Activated CD4-positive, alpha-beta memory T cell treated with anti-CD3 and anti-CD28 coated beads, Interleukin-2, amount 10 ng/mL, durations not matched to agents 7 days and 5 days (primary cell): ENCODE measurements at places on chromosomes 2 and 18. TPM values are rescaled to one million over a fixed set of nuclear protein-coding genes. Genes with fewer than 3 reads are reported as not detected.
A peak's percentile ranks its signal among the peaks of the same experiment; 100 is the strongest.

DNA sequence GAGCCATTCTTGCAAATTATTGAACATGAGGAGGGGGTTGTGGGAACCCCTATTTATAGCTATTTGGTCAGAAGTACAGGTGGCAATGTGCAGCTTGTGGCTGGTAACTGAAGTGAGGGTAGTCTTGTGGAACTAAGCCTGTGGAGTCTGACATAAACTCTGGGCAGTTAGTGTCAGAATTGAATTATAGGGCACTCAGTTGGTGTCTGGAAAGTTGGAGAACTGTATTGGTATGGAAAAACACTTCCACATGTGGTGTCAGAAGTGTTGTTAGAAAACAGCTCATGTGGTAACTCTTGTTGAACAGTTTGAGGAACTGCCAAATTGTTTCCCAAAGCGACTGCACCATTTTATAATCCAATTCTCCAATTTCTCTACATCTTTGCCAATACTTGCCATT lies 7.5 kb downstream of the RALBP1 start:
- H3K36me3 ChIP-seq = peaks cover 42% of the 10 kb centered on the region
- H3K27ac ChIP-seq = no peak overlapping the region
- DNase-seq = no peak
- H3K4me1 ChIP-seq = peaks cover 9% of the 10 kb centered on the region
- no peaks in the 10 kb centered on the region for H3K27me3 ChIP-seq

DNA sequence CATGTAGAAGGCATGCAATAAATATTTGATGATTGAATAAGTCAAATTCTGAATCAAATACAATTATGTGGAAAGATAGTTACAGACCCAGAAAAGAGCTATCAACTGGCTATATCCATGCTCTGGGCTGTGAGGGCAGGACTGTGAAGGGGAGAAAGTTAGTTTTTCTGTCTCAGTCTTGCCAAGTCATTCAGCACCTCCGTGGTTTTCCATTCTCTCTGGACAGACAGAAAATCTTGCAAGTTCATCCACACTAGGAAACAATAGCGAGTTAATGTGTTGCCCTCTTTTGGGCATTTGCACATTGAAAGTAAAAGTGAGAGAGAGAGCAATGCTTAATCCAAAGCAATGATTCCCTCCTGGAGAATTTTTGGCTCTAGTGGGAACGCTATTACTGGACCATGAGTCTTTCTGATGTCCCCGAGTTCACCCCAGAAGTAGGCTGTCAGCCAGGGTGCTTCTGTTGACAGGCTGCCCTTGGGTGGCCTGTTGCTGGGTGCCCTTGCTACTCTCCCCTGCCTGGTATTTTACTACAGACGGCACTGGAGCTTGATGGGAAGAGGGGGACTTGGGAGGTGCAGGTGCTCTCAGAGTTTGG lies 238.3 kb downstream of the LOXHD1 start:
- H3K36me3 ChIP-seq = no peaks in the 10 kb centered on the region
- DNase-seq = no peak
- no peak overlapping the region for H3K27ac ChIP-seq
- no peaks in the 10 kb centered on the region for H3K4me1 ChIP-seq

DNA sequence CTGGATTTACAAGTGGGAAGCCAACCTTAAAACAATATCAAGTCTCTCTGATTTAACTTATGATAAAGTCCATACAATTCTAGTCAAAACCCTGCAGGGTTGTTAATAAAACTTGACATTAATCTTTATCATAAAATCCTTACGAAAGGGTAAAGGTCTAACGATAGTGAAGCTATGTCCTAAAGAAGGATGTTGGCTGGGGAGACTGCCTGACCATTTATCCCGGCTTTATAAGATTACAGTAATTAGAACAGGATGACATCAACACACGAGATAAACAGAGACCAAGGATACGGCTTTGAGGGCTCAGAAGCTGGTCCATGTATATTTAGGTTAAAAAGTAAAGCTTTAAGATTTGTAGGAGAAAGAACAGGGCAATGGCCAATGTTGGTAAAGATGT lies 189.0 kb upstream of the COPS8 start:
- peaks cover 7% of the 10 kb centered on the region for H3K27me3 ChIP-seq
- no peak overlapping the region for H3K27ac ChIP-seq
- H3K36me3 ChIP-seq = no peaks in the 10 kb centered on the region
- H3K4me1 ChIP-seq = no peaks in the 10 kb centered on the region
- no peak overlapping the region for H3K4me3 ChIP-seq
- no peak for DNase-seq

- DNase-seq = no peak
- no peaks in the 10 kb centered on the region for H3K27me3 ChIP-seq
- H3K4me1 ChIP-seq = no peaks in the 10 kb centered on the region
These were observed 713.2 kb upstream of the GYPC start for GRCh38 chr2:125942585-125943424.

DNA sequence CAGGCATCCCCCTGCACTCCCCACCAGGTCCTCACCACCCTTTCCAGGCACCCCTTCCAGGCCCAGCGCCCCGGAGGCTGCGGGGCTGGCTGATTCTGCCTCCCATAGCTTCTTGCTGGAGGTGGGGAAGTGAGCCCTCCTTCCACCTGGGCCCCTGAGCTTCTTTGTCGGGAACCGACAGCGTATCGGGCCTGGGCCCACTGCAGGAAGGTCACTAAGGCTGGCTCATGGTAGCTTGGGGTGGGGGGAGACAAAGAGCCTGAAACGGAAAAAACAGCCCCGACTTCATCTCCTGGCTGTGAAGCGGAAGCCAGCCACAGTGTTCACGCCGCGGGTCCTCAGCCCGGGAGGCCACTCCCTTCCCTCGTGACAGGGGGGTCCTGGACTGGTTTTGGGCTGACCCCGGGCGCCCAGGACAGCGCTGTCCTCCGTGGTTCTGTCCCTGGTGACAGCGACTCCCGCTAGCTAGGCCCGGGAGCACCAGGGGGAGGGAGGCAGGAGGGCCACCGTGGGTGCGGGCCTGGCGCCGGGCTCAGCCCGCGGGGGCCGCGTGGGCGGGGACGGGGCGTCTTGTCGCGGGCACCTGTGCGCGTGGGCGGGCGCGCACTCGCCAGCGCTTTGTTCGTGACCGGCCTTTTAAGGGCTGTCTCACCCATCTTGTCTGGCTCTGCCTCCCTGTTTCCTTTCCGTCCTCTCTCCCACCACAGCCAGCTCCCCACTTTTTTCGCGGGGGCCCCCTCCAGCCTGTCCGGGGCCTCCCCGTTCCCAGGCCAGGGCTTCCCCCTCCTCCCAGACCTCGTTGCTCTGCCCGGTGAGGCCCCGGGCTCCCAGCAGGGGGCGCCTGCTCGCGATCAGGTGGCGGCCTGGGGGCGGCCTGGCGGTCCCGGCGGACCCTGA lies 64.9 kb downstream of the DNMT3A start:
- H3K36me3 ChIP-seq = peaks cover 28% of the 10 kb centered on the region
- H3K4me3 ChIP-seq = peak overlapping the region; percentile 53
- peak; percentile 79 for DNase-seq
- H3K27me3 ChIP-seq = no peaks in the 10 kb centered on the region
- H3K4me1 ChIP-seq = peaks cover 65% of the 10 kb centered on the region
- peak overlapping the region; percentile 82 for H3K27ac ChIP-seq

GRCh38 chr2:8657423-8658062 lies 24.3 kb upstream of the ID2 start:
- H3K4me3 ChIP-seq = no peak overlapping the region
- no peak for DNase-seq
- H3K36me3 ChIP-seq = no peaks in the 10 kb centered on the region
- peaks cover 3% of the 10 kb centered on the region for H3K27me3 ChIP-seq
- H3K27ac ChIP-seq = no peak overlapping the region

DNA sequence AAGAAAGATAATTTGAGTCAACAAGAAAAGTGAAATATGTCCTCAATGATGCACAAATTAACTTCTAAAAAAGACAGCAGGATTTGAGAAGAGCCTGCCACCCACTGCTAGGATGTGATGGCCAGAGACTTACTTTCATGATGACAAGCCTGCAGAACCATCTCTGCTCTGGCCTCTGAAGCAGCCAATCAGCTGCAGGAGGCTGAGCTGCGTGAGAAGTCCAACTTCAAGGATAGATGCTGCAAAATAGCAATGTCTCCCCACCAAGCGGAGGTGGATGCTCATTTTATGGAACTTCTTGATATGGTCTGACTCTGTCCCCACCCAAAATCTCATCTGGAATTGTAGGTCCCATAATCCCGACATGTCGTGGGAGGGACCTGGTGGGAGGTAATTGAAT lies 53.1 kb downstream of the CYRIA start:
- no peak for DNase-seq
- H3K4me1 ChIP-seq = peaks cover 5% of the 10 kb centered on the region
- no peak overlapping the region for H3K27ac ChIP-seq
- peaks cover 8% of the 10 kb centered on the region for H3K27me3 ChIP-seq
- H3K36me3 ChIP-seq = no peaks in the 10 kb centered on the region
- H3K4me3 ChIP-seq = no peak overlapping the region

DNA sequence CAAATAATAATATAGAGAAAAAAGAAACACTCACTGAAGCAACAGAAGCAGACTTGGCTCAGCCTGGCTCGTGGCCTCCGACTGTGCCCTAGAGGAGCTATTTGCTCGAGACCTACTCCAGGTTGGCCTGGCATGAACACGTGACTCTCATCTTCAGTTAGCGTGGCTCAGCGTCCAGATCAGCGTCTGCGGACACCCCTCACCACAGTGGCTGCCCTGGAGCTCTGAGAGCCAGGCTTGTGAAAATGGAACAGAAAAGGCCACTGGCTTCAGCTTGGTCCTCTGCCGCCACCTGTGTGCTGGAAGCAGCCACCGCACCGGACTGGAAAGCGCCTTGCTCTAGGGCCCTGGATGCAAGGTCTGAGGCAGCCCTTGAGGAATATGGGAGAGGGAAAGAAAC lies 1184.0 kb upstream of the GYPC start:
- no peaks in the 10 kb centered on the region for H3K4me1 ChIP-seq
- no peak for DNase-seq
- H3K27ac ChIP-seq = no peak overlapping the region
- H3K4me3 ChIP-seq = no peak overlapping the region

GRCh38 chr18:13612196-13612997 lies 114.0 kb downstream of the FAM210A start:
- H3K36me3 ChIP-seq = peaks cover 4% of the 10 kb centered on the region
- peak; percentile 86 for DNase-seq
- H3K4me1 ChIP-seq = peaks cover 93% of the 10 kb centered on the region
- H3K4me3 ChIP-seq = peak overlapping the region; percentile 69
- H3K27ac ChIP-seq = peak overlapping the region; percentile 96

GRCh38 chr2:7633566-7634153 lies 716.4 kb downstream of the RNF144A start:
- H3K27ac ChIP-seq = no peak overlapping the region
- H3K36me3 ChIP-seq = no peaks in the 10 kb centered on the region
- no peaks in the 10 kb centered on the region for H3K4me1 ChIP-seq
- H3K27me3 ChIP-seq = peaks cover 1% of the 10 kb centered on the region
- no peak for DNase-seq
- no peak overlapping the region for H3K4me3 ChIP-seq

DNA sequence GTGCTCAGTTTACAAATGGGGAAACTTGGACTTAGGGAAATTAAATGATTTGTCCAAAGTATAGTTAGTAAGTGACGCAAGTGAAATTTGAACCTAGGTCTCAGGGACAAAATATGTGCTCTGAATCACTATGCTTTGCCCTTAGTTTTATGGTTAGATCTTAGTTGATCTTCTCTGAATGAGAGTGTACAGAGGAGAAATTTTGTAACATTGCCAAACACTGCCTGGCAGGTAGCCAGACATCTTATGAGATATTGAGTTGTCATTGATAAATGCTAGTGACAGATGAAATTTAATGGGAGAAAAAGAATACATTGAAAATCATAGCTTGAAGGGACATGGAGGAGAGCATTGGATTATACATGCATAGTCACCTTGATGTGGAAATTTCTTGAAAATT lies 91.4 kb downstream of the GALNT1 start:
- H3K4me3 ChIP-seq = no peak overlapping the region
- no peak overlapping the region for H3K27ac ChIP-seq
- peaks cover 2% of the 10 kb centered on the region for H3K36me3 ChIP-seq
- no peak for DNase-seq
- H3K27me3 ChIP-seq = no peaks in the 10 kb centered on the region
- no peaks in the 10 kb centered on the region for H3K4me1 ChIP-seq

DNA sequence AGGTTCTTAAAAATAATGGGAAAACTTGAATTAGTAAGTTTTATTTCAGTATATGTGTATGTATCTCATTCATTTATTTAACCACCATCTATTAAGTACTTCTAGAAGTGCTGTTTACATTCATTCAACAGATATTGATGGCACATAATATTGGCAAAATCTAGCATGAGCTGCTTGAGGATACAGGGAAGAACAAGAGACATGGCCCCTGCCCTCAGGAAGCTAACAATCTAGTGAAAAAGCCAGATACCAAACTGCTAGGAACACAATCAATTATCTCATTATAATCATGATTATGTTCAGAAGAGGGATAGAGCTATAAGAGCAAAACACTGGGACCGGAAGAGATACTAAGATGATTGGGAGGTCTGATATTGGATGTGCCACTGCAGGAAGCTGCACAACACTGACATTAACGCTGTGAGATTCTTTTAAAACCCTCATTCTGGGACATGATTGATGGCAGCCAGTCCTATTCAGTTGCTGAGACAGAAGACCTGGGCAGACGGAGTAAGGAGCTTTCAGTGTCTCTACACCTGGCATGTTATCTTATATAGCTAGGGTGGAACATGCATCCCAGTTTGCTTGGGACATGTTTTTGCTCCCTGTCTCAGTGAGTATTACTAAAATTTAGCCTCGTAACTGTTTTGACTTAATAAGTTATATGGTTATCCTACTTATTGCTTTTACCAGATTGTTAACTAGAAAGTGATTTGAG lies 314.1 kb downstream of the STK39 start:
- H3K27ac ChIP-seq = no peak overlapping the region
- peaks cover 3% of the 10 kb centered on the region for H3K27me3 ChIP-seq

DNA sequence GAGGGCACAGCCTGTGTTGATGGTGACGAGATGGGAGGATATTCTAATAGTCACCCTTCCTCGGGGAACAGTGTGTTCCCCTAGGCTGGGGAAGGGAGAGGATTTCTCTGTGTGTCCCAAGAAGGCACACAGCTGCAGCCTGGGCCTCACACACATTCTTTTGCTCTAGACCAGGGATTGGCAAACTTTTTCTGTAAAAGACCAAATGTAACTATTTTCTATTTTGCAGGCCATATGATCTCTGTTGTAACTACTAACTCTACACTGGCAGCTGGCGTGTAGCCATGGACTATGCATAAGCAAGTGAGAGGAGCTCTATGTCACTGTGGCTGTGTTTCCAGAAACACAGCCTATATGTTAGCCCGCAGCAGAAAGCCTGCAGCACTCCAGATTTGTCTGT lies 65.8 kb downstream of the ARHGAP28 start:
- H3K27me3 ChIP-seq = no peaks in the 10 kb centered on the region
- H3K27ac ChIP-seq = no peak overlapping the region
- no peak overlapping the region for H3K4me3 ChIP-seq
- H3K4me1 ChIP-seq = no peaks in the 10 kb centered on the region

GRCh38 chr2:25252291-25253152 lies 84.1 kb upstream of the POMC start:
- peaks cover 15% of the 10 kb centered on the region for H3K4me1 ChIP-seq
- peak overlapping the region; percentile 76 for H3K4me3 ChIP-seq
- no peaks in the 10 kb centered on the region for H3K27me3 ChIP-seq
- DNase-seq = peak; percentile 63
- no peak overlapping the region for H3K27ac ChIP-seq

Gene FBXO36
- 1.1 TPM for total RNA-seq

Gene WDCP
- 18.5 TPM for total RNA-seq

Gene TRABD2A
- total RNA-seq = 38.3 TPM

Gene UPP2
- total RNA-seq = not detected

Gene GFPT1
- 29.6 TPM for total RNA-seq

Gene ZNG1B
- total RNA-seq = 32.7 TPM

Gene BCL11A
- total RNA-seq = not detected
